Chondrocyte (in vitro differentiated cells): ENCODE measurements at places on chromosomes 1 and 21. TPM values are rescaled to one million over a fixed set of nuclear protein-coding genes. Genes with fewer than 3 reads are reported as not detected.

DNA sequence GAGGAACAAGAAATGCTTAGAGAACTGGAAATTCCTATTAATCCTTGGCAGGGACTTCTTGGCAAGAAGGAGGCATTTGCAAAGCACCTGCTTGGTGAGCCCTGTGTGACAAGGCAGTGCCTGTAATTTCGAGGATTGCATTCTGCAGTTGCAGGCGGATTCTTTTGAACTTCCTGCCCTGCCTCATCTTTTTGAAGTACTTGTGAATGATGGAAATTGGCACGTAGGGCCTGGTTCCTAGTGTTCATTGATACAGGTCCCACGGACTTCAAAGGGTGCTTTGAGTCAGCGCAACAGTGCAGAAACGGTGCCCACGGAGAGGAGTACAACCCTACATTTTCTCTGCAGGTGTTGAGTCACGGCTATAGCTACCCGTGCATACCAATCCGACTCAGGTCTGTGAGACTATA is 6.4 kb downstream of the HUNK start:
- DNase-seq, result no peak
- H3K4me1 ChIP-seq, result peaks cover 25% of the 10 kb centered on the region

CR2 gene
- total RNA-seq, result not detected in 3 replicates

RSPH1 gene
- total RNA-seq, result 0.15 TPM in 1 of 3 replicates, not detected in the others

GRCh38 chr1:147389532-147390184 is 147.2 kb downstream of the CHD1L start:
- no peak overlapping the region for H3K4me3 ChIP-seq
- H3K36me3 ChIP-seq, result no peaks in the 10 kb centered on the region
- H3K27me3 ChIP-seq, result peaks cover 14% of the 10 kb centered on the region

DNA sequence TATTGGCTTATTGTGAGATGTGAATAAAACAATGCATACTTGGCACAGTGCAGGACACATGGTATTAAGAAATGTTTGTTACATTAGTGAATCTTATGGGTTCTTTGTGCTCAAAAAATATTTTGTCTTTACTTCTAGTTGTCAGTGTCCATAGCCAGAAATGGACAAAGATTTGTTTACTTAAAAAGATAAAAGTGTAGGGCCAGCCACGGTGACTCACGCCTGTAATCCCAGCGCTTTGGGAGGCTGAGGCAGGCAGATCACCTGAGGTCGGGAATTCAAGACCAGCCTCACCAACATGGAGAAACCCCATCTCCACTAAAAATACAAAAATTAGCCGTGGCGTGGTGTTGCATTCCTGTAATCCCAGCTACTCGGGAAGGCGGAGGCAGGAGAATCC is 654.6 kb upstream of the NEGR1 start:
- no peak overlapping the region for H3K4me3 ChIP-seq
- no peak for DNase-seq
- peaks cover 4% of the 10 kb centered on the region for H3K36me3 ChIP-seq
- no peak overlapping the region for H3K27ac ChIP-seq
- peaks cover 3% of the 10 kb centered on the region for H3K4me1 ChIP-seq
- H3K27me3 ChIP-seq, result peaks cover 2% of the 10 kb centered on the region

- H3K27me3 ChIP-seq, result peaks cover 4% of the 10 kb centered on the region
- no peak overlapping the region for H3K4me3 ChIP-seq
- peaks cover 3% of the 10 kb centered on the region for H3K36me3 ChIP-seq
- no peak overlapping the region for H3K27ac ChIP-seq
- no peak for DNase-seq
These were observed 43.2 kb downstream of the RCSD1 start for GRCh38 chr1:167673265-167673664.

DNA sequence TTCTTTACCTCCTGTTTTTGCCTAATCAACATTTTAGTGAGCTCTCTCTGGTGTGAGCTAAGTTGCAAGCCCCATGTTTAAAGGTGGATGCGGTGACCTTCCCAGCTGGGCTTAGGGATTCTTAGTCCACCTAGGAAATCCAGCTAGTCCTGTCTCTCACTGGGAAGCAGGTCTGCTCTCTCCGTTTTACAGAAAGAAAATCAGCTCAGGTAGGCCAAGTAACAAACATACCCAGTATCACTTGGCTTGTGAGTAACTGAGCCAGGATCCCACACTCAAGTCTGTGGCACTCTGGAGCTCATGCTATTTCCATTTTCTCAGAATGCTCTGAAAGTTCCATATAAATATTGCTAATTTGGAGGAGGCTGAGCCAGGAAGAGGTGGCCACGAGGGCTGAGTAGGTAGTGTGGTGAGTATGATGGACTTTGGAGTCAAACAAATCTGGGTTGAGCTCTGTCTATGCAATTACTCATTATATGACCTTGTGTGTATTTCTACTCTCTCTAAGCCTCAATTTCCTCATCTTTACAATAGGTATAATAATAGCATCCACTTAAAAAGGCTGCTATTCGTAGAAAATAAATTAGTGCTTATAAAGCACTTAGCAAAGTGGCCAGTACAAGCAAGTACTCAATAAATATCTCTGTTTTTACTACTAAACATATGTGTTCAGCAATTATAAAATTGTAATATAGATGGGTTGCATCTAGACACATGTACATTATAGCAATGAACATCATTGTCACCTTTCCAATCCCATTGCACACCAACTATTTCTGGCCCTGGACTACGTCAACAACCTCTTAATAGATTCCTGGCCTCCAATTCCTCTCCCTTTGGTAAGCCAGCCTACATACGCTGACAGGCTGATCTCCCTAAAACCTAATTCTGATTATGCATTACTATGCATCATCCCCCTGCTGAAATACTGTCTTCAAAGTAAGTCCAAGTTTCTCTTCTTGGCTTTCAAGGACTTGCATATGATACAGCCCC is 32.7 kb upstream of the DHCR24 start:
- DNase-seq, result no peak
- no peak overlapping the region for H3K27ac ChIP-seq
- H3K36me3 ChIP-seq, result no peaks in the 10 kb centered on the region
- peaks cover 8% of the 10 kb centered on the region for H3K4me1 ChIP-seq

AGMAT gene
- total RNA-seq, result 0.68 to 1.1 TPM (median 0.82 TPM) in 3 replicates

GSTM4 gene
- total RNA-seq, result 14.5 to 20.8 TPM (median 14.8 TPM) in 3 replicates

DNA sequence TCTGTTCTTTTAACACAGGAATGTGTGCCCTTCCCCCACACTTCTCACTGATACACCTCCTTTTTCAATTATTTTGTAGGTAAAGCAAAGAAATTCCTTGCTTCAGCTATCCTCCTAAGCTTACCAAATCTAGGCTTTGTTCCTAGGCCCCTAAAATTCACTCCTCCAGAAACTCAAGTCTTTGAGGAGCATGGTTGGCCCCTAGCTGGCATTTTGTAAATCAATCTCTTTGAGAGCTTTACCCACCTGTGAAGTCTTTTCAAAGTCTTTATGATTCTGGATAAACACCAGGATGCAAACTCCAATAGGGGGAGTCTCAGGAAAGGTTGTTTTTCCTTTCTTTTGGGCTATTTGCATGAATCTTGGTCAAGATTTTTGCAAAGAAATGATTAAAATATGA is 82.9 kb upstream of the ZNF644 start:
- H3K4me1 ChIP-seq, result peaks cover 5% of the 10 kb centered on the region
- H3K27me3 ChIP-seq, result no peaks in the 10 kb centered on the region
- DNase-seq, result no peak

DNA sequence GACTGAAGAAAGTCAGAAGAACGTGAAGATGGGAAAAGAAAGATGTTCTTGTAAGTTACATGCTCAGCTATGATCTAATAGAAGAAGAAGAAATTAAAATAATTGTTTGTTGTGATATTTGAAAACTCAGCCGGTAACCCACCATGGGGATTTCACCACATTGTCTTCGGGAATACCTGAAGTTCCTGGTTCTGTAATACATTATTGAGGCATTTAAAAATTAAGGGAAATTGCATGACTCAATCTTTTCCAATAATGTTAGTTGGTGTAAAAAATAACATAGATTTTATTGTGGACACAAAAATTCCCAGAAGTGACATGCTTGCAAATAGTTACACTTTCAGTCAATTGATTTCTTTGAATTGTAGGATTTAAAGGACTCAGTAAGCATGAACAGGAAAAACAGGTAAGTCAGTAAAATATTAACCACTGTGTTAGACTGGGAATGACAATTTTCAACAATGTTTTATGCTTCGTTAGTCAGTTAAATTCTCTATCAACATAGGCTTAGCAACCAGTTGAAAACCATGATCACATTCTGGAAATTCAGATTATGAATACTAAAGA is 745.1 kb downstream of the LTN1 start:
- H3K27me3 ChIP-seq, result no peaks in the 10 kb centered on the region
- no peaks in the 10 kb centered on the region for H3K36me3 ChIP-seq
- H3K27ac ChIP-seq, result no peak overlapping the region
- H3K4me3 ChIP-seq, result no peak overlapping the region
- H3K4me1 ChIP-seq, result no peaks in the 10 kb centered on the region
- no peak for DNase-seq

- H3K36me3 ChIP-seq, result peaks cover 4% of the 10 kb centered on the region
- no peak overlapping the region for H3K27ac ChIP-seq
These were observed 13.8 kb upstream of the LDLRAP1 start for GRCh38 chr1:25529518-25530185.

DNA sequence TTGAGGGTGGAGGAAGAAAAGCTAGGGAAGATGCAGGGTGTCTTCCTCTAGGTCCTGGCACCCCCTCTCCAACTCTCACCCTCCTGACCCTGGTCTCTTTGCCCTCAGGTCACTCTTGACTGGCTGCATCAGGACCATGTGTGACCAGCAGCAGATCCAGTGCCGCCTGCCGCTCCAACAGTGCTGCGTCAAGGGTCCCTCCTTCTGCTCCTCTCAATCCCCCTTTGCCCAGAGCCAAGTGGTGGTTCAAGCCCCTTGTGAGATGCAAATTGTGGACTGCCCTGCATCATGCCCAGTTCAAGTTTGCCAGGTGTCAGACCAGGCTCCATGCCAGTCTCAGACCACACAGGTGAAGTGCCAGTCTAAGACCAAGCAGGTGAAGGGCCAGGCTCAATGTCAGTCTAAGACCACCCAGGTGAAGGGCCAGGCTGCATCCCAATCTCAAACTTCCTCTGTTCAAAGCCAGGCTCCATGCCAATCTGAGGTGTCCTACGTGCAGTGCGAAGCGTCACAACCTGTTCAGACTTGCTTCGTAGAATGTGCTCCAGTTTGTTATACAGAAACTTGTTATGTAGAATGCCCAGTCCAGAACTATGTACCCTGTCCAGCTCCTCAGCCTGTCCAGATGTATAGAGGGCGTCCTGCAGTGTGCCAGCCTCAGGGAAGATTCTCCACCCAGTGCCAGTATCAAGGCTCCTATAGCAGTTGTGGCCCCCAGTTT is 1.8 kb downstream of the KPRP start:
- H3K4me1 ChIP-seq, result no peaks in the 10 kb centered on the region
- DNase-seq, result no peak
- no peaks in the 10 kb centered on the region for H3K36me3 ChIP-seq

TMEM81 gene
- total RNA-seq, result 2.5 to 3.8 TPM (median 3.7 TPM) in 3 replicates

- H3K36me3 ChIP-seq, result no peaks in the 10 kb centered on the region
- H3K27me3 ChIP-seq, result no peaks in the 10 kb centered on the region
- H3K4me1 ChIP-seq, result peaks cover 51% of the 10 kb centered on the region
- no peak for DNase-seq
- peak overlapping the region; percentile 99 for H3K27ac ChIP-seq
These were observed 26.5 kb downstream of the AKNAD1 start for GRCh38 chr1:108830119-108831008.

- H3K27ac ChIP-seq, result no peak overlapping the region
- H3K4me3 ChIP-seq, result no peak overlapping the region
- H3K36me3 ChIP-seq, result no peaks in the 10 kb centered on the region
- peaks cover 7% of the 10 kb centered on the region for H3K27me3 ChIP-seq
- H3K4me1 ChIP-seq, result peaks cover 3% of the 10 kb centered on the region
These were observed 7.8 kb upstream of the SRRM1 start for GRCh38 chr1:24635195-24635843.

CLDN17 gene
- total RNA-seq, result not detected in 3 replicates

DNA sequence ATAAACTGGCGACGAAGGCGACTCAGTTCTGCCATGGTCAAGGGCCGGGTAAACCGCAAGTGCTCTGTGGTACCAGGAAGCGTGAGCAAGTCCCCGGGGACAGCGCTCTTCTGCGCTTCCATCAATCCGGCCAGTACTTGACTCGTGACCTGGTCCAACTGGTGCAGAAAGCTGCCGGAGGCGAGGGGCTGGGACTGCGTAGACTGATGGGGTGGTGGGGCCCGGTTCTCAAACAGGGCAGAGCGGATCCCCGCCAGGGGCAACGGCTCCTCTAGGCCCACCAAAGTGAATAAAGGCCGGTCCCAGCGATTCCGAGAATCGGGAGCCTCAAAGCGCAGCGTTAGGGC is 852 bp downstream of the KTI12 start:
- H3K4me3 ChIP-seq, result peak overlapping the region; percentile 88
- DNase-seq, result no peak
- H3K4me1 ChIP-seq, result peaks cover 37% of the 10 kb centered on the region
- no peaks in the 10 kb centered on the region for H3K27me3 ChIP-seq
- H3K27ac ChIP-seq, result peak overlapping the region; percentile 98

LDLRAD2 gene
- total RNA-seq, result 0.07 to 0.23 TPM in 2 of 3 replicates, not detected in the other

DNA sequence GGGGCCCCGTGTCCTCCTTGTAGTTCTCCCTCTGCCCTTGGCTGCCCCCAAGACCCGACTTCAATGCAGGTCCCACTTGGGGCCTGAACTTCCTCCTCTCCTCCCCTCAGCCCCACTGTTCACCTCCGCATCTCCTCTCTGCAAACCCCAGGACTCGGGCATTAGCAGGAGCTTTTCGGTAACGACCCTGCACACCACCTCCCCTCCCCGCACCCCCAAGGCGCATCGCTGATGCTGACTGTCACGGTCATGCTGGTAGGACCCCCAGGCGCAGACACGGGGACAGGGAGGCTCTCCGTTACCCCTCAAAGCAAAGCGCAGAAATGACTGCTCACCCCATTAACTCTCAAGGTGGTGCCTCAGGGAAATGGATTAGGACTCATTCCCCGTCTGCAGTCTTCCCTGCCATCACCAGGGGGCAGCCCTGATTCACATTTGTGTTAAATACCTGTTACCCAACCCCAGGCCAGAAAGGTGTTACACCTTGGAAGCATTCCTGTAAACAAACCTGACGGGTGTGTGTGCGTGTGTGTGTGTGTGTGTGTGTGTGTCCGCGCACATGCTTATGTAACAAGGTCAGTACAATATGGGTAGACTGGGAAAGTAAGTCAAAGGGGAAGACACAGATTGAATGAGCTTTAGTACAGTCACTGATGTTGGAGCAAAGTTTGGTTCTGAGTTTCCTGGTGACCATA is 6.4 kb upstream of the GUCA2B start:
- DNase-seq, result no peak
- peaks cover 43% of the 10 kb centered on the region for H3K27me3 ChIP-seq
- H3K36me3 ChIP-seq, result no peaks in the 10 kb centered on the region
- no peak overlapping the region for H3K27ac ChIP-seq
- H3K4me3 ChIP-seq, result no peak overlapping the region
- no peaks in the 10 kb centered on the region for H3K4me1 ChIP-seq
